ENCODE measurements at places on chromosomes 6 and 20. TPM values are rescaled to one million over a fixed set of nuclear protein-coding genes. Genes with fewer than 3 reads are reported as not detected.

DNA sequence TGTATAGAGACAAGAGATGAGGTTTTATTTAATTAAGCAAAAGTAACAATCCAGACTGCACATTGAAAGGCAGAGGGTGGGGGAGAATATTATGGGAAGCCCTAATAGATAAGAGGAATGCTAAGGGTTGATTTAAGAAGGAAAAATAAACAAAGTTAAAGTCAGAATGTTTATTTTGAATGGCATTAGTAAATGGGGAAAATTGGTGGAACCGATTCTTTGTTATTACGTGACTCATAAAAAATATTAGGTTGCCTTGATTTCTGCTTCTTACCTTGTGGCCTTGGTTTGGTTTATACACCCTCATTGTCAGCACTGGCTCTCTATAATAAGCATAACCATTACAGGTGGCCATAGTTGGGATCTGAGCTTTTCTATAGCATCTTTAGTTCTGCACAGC is 674.8 kb upstream of the CITED2 start:
- no peak overlapping the region for H3K4me3 ChIP-seq
- no peaks in the 10 kb centered on the region for H3K4me1 ChIP-seq
- DNase-seq: no peak
- no peaks in the 10 kb centered on the region for H3K36me3 ChIP-seq
- peaks cover 3% of the 10 kb centered on the region for H3K27me3 ChIP-seq
- H3K27ac ChIP-seq: no peak overlapping the region

DNA sequence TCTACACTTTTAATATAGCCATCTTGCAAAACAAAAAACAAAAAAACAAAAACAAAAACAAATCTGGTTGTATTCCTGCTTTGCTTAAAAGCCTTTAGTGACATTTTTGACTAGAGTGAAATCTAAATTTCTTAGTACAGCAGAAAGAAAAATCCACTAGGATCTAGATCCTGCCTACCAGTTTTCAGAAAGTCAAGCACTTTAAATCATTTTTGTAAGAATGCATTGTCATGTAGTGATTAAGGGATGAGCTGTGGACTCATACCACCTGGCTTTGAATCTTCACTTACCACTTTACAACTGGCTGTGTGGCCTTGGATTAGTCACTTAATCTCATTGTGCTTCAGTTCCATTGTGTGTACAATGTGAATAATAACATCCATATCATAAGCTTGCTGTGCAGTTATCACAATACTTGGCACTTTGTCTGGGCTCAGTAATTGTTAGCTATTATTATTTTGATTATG is 4.0 kb downstream of the MKKS start:
- no peak overlapping the region for H3K4me3 ChIP-seq
- peaks cover 9% of the 10 kb centered on the region for H3K36me3 ChIP-seq
- H3K27me3 ChIP-seq: no peaks in the 10 kb centered on the region
- H3K4me1 ChIP-seq: peaks cover 41% of the 10 kb centered on the region
- H3K27ac ChIP-seq: no peak overlapping the region

- H3K36me3 ChIP-seq: no peaks in the 10 kb centered on the region
- no peak overlapping the region for H3K27ac ChIP-seq
- H3K27me3 ChIP-seq: no peaks in the 10 kb centered on the region
These were observed 458.3 kb upstream of the MAP3K7 start for GRCh38 chr6:91045161-91045560.

GRCh38 chr6:11977738-11978137 is 34.4 kb upstream of the HIVEP1 start:
- no peaks in the 10 kb centered on the region for H3K27me3 ChIP-seq
- peaks cover 11% of the 10 kb centered on the region for H3K4me1 ChIP-seq
- no peak overlapping the region for H3K27ac ChIP-seq
- no peaks in the 10 kb centered on the region for H3K36me3 ChIP-seq

DNA sequence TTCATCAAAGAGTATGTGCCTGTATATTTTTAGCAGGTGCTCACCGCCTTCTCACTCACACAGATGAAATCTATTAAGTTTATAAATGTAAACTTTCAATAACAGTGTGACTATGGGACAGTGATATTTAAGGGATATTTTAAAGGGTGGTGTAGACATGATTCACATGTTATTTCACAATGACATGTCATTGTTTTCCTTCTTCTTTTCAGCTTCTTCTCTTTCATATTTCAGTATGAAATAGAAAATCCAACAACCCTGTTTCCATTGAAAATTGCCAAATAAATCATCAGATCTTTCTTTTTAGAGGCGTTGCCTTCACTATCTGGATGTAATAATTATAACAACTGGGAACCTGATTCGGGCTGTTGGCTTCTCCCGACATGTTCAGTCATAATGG is 54.8 kb downstream of the PFDN4 start:
- DNase-seq: no peak
- H3K36me3 ChIP-seq: no peaks in the 10 kb centered on the region
- peaks cover 7% of the 10 kb centered on the region for H3K27me3 ChIP-seq
- no peaks in the 10 kb centered on the region for H3K4me1 ChIP-seq
- H3K4me3 ChIP-seq: no peak overlapping the region

DNA sequence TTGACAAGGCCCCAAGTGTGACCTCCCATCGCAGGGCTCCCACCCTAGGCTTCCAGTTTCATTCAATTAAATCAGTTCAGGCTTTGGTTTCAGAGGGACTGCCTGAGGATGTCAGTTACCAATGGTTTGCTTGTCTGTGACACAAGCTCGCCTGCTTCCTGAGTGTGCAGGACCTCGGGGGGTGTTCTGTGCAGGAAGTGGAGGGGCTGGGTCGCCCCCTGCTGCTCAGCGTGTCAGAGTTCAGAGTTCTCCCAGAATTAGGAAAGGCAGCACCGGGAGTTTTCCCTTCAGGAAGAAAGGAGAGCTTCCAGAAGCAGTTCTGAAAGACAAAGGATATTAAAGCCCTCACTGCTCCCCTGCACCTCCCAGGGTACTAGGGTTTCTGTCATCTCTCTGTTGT is 50.8 kb upstream of the TGM3 start:
- no peaks in the 10 kb centered on the region for H3K4me1 ChIP-seq
- no peak overlapping the region for H3K27ac ChIP-seq
- H3K27me3 ChIP-seq: peaks cover 7% of the 10 kb centered on the region
- DNase-seq: no peak
- no peak overlapping the region for H3K4me3 ChIP-seq
- H3K36me3 ChIP-seq: no peaks in the 10 kb centered on the region

GRCh38 chr20:50217207-50217949 is 26.7 kb downstream of the CEBPB start:
- H3K4me3 ChIP-seq: no peak overlapping the region
- H3K36me3 ChIP-seq: no peaks in the 10 kb centered on the region
- no peak for DNase-seq
- H3K27me3 ChIP-seq: peaks cover 15% of the 10 kb centered on the region
- no peak overlapping the region for H3K27ac ChIP-seq

- peaks cover 27% of the 10 kb centered on the region for H3K4me1 ChIP-seq
- H3K36me3 ChIP-seq: peaks cover 7% of the 10 kb centered on the region
- H3K4me3 ChIP-seq: peak overlapping the region; percentile 94
- peak; percentile 34 for DNase-seq
- H3K27ac ChIP-seq: peak overlapping the region; percentile 94
These were observed 1.1 kb upstream of the MAP3K5 start for GRCh38 chr6:136793363-136793762.

DNA sequence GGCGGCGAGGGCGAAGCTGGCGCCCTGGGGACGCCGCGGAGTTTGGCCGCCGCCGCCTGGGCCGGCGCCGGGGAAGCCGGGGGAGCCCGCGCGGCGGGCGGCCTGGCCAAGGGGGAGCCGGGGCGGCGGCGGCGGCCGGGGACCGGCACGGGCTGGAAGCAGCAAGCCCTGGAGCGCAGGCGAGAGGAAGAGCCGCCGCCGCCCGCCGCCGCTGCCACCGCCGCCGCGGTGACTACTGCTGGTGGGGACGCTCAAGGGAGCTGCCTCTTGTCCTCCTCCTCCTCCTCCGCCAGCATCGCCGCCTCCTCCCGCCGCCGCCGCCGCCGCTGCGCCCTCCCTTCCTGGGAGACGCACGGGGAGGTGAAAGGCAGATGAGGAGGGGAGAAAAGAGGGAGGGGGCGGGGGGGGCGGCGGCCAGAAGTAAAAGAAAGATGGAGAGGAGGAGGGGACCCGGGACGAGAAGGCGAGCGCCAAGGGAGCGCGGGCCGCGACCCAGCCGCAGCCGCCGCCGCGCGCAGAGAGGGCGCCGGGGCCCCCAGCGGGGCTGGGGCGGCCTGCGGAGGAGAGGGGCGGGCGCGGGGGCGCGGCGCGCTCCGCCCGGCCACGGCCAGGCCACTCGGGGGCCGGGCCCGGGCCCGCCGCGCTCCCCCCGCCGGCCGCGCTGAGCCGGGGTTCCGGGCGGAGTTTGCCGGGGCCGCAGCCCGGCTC is 846 bp downstream of the PDE10A start:
- no peak overlapping the region for H3K4me3 ChIP-seq
- DNase-seq: no peak

- H3K4me3 ChIP-seq: no peak overlapping the region
- H3K36me3 ChIP-seq: no peaks in the 10 kb centered on the region
- DNase-seq: no peak
These were observed 48.0 kb downstream of the TMEM170B start for GRCh38 chr6:11585426-11586016.

DNA sequence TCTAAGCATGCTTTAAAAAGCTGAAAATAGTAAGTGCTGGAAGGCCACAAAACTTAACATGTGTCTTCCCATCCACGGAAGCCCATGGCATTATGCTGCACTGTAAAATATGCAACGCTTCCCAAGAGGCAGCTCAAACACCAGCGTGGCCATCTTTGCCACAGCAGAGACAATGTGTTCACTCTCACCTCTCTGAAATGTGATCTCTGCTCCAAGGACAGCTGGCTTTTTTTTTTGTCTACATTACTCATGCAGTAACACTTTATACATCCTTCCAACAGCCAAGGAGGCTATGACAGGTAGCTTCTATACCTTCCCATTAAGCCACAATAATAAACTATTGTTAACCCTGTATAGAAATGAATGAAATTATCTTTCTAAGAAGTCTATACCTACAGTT is 49.2 kb downstream of the BLOC1S5 start:
- H3K4me3 ChIP-seq: no peak overlapping the region
- no peak overlapping the region for H3K27ac ChIP-seq
- peaks cover 20% of the 10 kb centered on the region for H3K36me3 ChIP-seq
- DNase-seq: no peak

DNA sequence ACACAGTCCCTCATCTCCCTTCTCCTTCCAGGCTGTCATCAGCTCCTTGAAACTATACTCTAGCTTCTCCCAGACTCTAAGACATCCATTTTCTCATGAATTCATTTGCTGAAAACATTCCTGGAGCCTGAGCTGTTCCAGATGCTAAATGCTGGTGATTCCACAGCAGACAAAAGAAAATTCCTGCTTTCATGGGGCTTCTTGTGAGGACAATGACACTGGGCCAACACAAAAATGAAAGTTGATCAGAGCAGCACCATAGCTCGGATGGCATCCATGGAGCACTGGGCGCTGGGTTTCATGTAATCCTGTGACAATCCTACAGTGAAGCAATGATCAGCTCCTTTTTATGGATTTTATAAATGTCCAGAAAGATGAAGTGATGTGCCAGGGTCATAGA is 47.4 kb upstream of the STX16 start:
- DNase-seq: no peak
- no peak overlapping the region for H3K27ac ChIP-seq
- H3K27me3 ChIP-seq: no peaks in the 10 kb centered on the region
- H3K4me3 ChIP-seq: no peak overlapping the region

- H3K4me1 ChIP-seq: no peaks in the 10 kb centered on the region
- H3K4me3 ChIP-seq: no peak overlapping the region
- no peak overlapping the region for H3K27ac ChIP-seq
- H3K27me3 ChIP-seq: no peaks in the 10 kb centered on the region
- H3K36me3 ChIP-seq: no peaks in the 10 kb centered on the region
These were observed 315.1 kb downstream of the CDH4 start for GRCh38 chr20:61567204-61567603.

GRCh38 chr20:51462566-51463276 is 79.8 kb downstream of the NFATC2 start:
- peaks cover 27% of the 10 kb centered on the region for H3K4me1 ChIP-seq
- no peak overlapping the region for H3K27ac ChIP-seq
- no peak overlapping the region for H3K4me3 ChIP-seq
- H3K27me3 ChIP-seq: no peaks in the 10 kb centered on the region
- H3K36me3 ChIP-seq: peaks cover 52% of the 10 kb centered on the region
- no peak for DNase-seq

DNA sequence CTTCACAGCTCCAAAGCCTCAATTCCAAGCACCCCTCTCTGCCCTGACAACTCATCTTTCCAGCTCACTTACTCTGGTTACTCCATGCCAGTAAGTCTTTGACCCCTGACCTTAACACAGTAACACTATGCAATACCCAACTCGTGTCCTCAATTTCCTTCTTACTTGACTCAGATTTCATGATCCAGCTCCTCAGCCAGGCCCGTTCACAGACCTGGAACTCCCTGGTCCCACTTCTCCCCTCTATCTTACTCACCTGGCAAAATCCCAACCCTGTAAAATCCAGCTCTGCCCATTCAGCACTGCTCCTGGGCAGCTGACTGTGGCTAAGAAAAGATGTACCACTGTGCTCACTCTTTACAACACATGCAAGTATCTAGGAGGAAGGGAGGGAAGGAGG is 7.9 kb downstream of the GNL1 start:
- H3K36me3 ChIP-seq: peaks cover 35% of the 10 kb centered on the region
- H3K4me3 ChIP-seq: no peak overlapping the region
- peaks cover 14% of the 10 kb centered on the region for H3K4me1 ChIP-seq
- no peak for DNase-seq
- no peak overlapping the region for H3K27ac ChIP-seq

GRCh38 chr6:74603322-74604076 is 602.4 kb downstream of the COL12A1 start:
- no peak overlapping the region for H3K27ac ChIP-seq
- no peak overlapping the region for H3K4me3 ChIP-seq
- no peak for DNase-seq
- H3K4me1 ChIP-seq: no peaks in the 10 kb centered on the region
- no peaks in the 10 kb centered on the region for H3K27me3 ChIP-seq

KCNK16 gene
- total RNA-seq: not detected

TNNC2 gene
- not detected for total RNA-seq

FERMT1 gene
- 0.05 TPM for total RNA-seq

BMP6 gene
- 0.40 TPM for total RNA-seq

HLA-DQB2 gene
- total RNA-seq: not detected

SLC52A3 gene
- not detected for total RNA-seq

PTK7 gene
- total RNA-seq: 1.3 TPM

ITPA gene
- total RNA-seq: 56.2 TPM

SRMS gene
- total RNA-seq: not detected

SRC gene
- total RNA-seq: 6.1 TPM

RBPJL gene
- not detected for total RNA-seq

ENPP3 gene
- 0.86 TPM for total RNA-seq

RAMACL gene
- 0.31 TPM for total RNA-seq

EMILIN3 gene
- total RNA-seq: not detected

Measured in activated CD4-positive, alpha-beta memory T cell treated with anti-CD3 and anti-CD28 coated beads for 36 hours (primary cell).